A549 treated with CORT108297 at 1 μM for 4 hours (cell line): ENCODE measurements at places on chromosomes 12 and 14. TPM values are rescaled to one million over a fixed set of nuclear protein-coding genes. Genes with fewer than 3 reads are reported as not detected.

The POC1B gene
- total RNA-seq: 12.0 to 16.7 TPM (median 14.2 TPM) in 5 replicates

The TMEM119 gene
- 0.02 to 0.09 TPM (median 0.07 TPM) in 5 replicates for total RNA-seq

The AQP5 gene
- not detected in 5 replicates for total RNA-seq

The RNU4-1 gene
- total RNA-seq: not detected in 5 replicates

The FAR2 gene
- not detected in 5 replicates for total RNA-seq

The MAP1LC3B2 gene
- total RNA-seq: 1.1 to 1.7 TPM (median 1.4 TPM) in 5 replicates

The KERA gene
- total RNA-seq: not detected in 5 replicates

The TSPAN19 gene
- not detected in 5 replicates for total RNA-seq

The PDE6H gene
- not detected in 5 replicates for total RNA-seq

The ADCY6 gene
- 11.9 to 16.6 TPM (median 16.2 TPM) in 5 replicates for total RNA-seq

The MYF6 gene
- total RNA-seq: not detected in 5 replicates

The PSMC6 gene
- total RNA-seq: 79.0 to 123 TPM (median 84.1 TPM) in 5 replicates

The ZNF385A gene
- total RNA-seq: 14.2 to 21.2 TPM (median 20.2 TPM) in 5 replicates

The KCTD10 gene
- total RNA-seq: 39.5 to 53.6 TPM (median 44.7 TPM) in 5 replicates

The TMEM132C gene
- total RNA-seq: not detected in 5 replicates

The TAS2R14 gene
- 0.30 to 0.96 TPM (median 0.58 TPM) in 5 replicates for total RNA-seq

The PRPF40B gene
- total RNA-seq: 5.6 to 9.4 TPM (median 7.4 TPM) in 5 replicates

The KRT78 gene
- 0.08 to 0.14 TPM (median 0.10 TPM) in 3 of 5 replicates, not detected in the others for total RNA-seq

The HOXC4 gene
- total RNA-seq: 2.2 to 4.3 TPM (median 3.6 TPM) in 5 replicates

The TMPRSS12 gene
- not detected in 5 replicates for total RNA-seq

The KRT82 gene
- total RNA-seq: not detected in 5 replicates

The FGF6 gene
- not detected in 5 replicates for total RNA-seq
